ENCODE measurements at places on chromosomes 7 and 10. TPM values are rescaled to one million over a fixed set of nuclear protein-coding genes. Genes with fewer than 3 reads are reported as not detected.

DNA sequence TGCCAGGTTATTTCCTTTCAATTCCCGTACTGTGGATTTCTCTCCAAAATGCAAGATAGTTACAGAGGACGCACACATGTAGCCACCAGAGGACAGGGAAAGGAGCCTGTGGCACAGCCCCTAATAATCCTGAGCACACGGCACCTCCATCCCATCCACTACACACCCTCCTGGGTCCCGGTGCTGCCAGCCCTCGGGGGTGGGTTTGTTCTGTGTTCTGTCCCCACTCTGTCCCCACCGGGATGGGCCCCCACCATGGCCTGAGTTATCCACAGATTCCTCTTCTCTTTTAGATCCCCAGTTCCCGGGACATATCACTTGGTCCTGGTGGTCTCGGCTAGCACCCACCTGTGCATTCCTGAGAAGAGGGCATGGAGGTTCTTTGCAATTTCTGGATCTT is 196.9 kb upstream of the PPP2R2D start:
- no peak for DNase-seq

- DNase-seq, result no peak
Measured at GRCh38 chr10:16458166-16458955, 21.6 kb downstream of the PTER start.

DNA sequence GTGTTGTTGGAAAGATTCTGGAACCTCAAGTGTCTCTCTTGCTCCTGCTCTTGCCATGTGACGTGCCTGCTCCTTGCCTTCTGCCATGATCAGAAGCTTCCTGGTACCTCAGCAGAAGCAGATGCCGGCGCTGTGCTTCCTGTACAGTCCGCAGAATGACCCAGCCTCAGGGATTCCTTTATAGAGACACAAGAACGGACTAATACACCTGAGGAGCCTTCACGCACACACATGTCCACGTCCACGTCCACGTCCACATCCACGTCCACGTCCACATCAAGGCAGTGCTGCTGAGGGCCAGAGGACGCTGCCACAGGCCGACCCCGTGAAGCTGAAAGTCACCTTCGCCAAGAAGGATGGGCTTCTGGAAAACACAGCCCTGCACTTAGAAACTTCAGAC is 190.1 kb downstream of the MAD1L1 start:
- DNase-seq, result no peak

DNA sequence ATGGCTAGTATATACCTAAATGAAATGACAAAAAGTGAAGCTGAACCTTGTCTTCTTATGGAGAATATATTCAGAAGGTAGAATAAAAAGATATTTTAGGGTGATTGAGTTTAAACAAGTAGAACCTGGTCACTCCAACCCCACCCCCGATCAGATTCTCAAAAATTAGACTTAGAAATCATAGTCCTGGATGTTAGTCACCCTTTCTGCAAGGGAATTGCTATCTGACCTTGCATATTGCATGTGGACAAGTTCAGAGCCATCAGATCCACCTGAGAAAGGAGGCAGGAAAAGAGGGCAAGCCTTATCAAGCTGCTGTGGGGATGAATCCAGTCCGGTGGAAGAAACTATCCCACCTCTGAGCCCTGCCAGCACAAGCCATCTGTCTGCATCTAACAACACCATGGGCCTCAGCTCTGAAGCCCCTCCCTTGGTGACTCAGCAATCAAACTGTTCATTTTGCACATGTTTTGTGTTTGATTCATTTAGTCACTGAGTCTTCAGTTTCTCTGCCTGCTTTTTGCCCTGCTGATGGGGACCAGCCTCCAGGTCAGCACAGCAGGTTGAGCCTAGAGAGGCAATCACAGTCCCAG is 727.3 kb downstream of the AUTS2 start:
- no peak for DNase-seq

GRCh38 chr10:112361951-112362751 is 11.8 kb upstream of the ACSL5 start:
- DNase-seq, result no peak

DNA sequence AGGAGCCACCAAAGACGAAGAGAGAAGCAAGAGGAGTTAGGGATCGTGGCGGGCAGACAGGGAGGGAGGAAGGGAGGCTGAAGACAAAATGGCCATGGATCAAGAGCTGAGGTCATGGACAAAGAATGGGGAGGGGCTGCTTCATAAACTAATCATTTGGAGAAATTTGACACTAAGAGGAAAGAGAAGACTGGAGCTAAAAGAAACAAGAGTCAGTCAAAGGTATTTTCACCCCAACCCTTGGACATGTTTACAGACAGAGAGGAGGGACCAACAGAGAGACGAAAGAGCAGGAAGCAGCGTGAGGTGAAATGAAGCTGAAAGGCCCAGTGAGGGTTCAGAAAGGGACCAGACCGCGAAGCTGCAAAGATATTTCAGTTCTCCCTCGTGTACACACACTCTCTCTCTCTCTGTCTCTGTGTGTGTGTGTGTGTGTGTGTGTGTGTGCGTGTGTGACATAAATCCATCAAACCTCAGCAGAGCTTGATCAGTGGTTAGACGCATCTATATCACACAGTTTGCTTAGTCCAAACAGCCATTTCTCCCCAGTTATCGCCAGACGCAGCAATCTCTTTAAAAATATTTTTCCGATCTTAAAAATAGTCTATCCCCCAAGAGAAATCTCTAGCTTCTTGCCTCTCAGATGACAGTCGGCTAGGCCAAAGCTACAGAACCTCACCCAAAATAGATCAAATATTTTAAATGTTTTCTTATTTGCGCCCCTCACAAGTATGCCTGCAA is 12.5 kb upstream of the CALD1 start:
- no peak for DNase-seq

DNA sequence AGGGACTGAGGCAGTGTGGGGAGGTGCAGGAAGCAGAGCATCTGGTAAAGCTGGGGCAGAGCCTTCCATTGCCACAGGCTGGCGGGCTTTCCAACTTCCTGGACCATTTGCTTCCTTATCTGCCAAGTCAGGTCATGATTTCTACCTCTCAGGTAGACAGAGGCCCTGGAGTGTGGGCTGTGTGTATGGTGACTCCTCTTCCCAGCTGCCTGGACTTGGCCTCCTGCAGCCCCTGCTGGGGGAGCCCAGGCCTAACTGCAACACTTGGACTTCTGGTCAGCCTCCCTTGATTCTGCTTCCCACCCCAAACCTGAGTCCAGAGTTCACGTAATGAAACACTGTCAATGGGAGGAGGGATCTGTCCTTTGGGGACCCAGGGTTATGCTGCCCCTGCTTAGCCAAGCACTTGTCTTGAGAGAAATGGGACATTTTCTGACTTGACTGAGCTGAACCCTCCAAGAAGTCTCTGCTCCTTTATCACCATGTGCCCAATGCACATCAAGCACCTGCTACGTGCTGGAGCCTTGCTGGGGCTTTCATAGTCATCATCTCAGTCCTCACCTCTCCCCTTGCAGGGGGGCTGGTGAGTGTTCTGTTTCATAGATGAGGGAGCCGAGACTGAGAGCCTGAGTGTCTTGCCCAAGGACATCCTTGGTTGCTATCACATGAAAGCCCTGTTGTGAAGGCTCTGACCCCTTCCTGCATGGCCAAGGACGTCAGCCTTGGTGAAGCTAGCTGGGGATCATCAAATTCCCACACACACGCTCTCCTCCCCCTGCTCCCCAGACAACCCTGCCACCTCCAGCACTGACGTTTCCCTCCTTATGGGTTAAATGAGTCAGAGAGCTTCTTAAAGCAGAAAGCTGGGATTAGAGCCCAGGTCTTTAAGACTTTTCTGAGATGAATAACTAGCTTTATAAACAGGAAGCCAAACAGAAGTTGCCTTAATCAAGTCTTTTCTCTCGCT is 3.4 kb downstream of the CLEC2L start:
- DNase-seq, result no peak

GRCh38 chr10:126908729-126909128 is 3.5 kb downstream of the DOCK1 start:
- no peak for DNase-seq

DNA sequence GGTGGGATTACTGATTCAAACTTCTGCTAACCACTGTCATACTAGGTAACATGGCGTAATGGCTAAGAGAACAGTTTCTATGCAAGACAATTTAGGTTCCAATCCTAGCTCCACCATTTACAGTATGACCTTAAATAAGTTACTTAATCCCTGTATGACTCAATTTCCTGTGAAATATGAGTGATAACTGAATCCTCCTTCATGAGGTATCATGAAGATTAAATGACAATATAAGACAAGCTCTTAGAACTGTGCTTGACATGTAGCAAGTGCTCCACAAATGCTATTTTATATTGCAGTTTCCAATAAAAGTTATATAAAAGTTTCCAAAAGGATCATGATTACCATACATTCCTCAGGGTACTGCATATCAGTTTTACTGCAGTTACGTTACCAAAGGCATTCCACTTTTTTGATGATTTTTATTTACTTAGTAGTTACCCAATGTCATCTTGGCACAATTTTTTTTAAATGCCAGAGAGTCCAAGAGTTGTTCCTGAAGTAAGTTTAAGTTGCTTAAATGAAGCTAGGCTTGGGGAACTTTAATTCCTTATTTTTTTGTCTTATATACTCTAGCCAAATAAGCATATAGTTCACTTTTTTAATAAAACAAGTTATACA is 7.1 kb downstream of the DOCK4 start:
- DNase-seq, result no peak

- DNase-seq, result no peak
Measured at GRCh38 chr7:20224025-20224424, 6.8 kb upstream of the MACC1 start.

GRCh38 chr10:73501651-73502050 is 5.8 kb upstream of the PPP3CB start:
- DNase-seq, result no peak

DNA sequence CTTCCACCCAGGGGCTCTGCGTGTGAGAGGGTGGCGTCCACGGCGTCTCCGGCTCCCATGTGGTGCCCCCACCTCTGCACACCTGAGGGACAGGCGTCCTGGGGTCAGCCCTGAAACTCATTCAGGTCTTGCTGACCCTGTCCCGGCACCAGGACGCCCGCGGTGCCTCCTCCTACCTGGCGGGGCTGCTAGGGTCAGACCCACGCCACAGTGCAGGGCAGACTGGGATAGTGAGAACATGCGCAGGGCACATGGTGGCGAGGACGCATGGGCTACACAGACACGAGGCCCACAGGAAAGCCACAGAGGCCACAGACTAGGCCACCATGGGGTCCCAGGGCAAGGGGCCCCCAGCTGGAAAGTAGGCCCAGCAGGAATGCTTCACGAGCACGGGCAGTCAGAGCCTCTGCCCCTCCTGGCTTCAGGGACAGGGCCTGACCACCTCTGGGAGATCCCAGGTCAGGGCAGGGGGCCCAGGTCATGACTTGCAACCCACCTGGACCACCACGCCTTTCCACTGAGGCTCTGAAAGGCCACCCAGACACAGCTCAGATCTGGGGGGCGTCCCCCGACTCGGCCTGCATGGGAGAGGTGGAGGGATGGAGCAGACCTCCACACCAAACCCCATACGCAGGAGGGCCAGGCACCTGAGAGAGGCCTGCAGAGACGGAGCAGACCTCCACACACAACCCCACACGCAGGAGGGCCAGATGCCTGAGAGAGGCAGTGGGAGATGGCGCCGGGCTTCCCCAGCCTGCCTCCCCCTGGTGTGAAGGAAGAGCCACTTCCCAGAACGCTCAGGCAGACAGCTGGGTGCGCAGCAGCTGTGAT is 188.6 kb downstream of the ELFN1 start:
- DNase-seq, result no peak

DNA sequence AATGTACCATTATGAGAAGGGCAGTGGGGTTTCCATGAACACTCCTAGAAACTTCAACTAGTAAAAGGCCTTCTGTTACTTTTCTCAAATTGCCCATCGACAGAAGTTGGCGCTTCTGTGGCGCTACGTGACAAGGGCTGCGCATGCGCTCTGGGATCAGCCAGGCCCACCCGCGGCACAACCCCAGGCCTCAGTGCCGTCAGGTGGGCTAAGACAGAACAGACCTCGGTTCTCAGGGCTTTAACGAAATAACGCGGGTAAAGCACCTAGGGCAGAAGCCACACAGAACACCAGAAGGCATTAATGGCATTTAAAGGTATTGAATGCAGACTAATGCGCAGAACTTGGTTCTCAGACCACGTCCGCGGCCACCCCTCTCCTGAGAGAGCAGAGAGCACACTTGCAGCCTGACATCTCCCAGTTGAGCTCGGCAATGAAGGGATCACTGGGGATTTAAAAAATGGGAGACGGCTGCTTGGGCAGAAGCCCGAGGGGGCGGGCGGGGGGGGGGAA is 67.6 kb upstream of the CTNNA3 start:
- DNase-seq, result peak; percentile 68

DNA sequence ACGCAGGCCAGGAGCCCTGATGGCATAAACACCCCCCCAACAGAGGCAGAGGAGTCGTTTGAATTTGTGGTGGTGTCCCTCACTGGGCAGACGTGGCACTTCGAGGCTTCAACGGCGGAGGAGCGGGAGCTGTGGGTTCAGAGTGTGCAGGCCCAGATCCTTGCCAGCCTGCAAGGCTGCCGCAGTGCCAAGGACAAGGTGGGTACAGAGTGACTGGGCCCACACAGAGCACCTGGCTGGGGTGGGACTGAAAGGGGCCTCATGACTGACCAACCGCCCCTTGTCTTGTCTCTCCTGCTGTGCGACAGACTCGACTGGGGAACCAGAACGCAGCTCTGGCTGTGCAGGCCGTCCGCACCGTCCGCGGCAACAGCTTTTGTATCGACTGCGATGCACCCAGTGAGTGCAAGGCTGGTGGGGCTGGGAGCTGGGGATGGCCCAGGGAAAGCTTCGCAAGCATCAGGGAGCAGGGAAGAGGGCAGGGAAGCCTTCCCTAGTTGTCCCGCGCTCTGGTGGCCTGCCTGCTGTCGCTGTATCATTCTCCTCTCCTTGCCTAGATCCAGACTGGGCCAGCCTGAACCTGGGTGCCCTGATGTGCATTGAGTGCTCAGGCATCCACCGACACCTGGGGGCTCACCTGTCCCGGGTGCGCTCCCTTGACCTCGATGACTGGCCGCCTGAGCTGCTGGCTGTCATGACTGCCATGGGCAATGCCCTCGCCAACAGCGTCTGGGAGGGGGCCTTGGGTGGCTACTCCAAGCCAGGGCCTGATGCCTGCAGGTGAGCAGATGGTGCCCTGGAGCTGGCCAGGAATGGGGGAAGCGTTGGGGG is 25.4 kb downstream of the GBX1 start:
- no peak for DNase-seq

GRCh38 chr7:27031289-27032172 is 64.3 kb downstream of the HOXA1 start:
- DNase-seq, result no peak

GRCh38 chr7:5172196-5172775 is 17.7 kb upstream of the WIPI2 start:
- DNase-seq, result no peak

GRCh38 chr7:3682028-3682710 is 381.1 kb downstream of the SDK1 start:
- DNase-seq, result no peak

- no peak for DNase-seq
Measured at GRCh38 chr10:111078505-111079185, 1.8 kb downstream of the ADRA2A start.

The KIAA1217 gene
- not detected for total RNA-seq

The LZTS2 gene
- total RNA-seq, result 8.0 TPM

The DRGX gene
- not detected for total RNA-seq

The VSTM4 gene
- total RNA-seq, result 0.45 TPM

The TLX1 gene
- total RNA-seq, result not detected

The LIPM gene
- not detected for total RNA-seq

The SSC4D gene
- total RNA-seq, result not detected

The DDC gene
- total RNA-seq, result not detected

The CCDC6 gene
- total RNA-seq, result 23.4 TPM

The CXCL12 gene
- not detected for total RNA-seq

The GRID2IP gene
- total RNA-seq, result 0.39 TPM

The PDZD7 gene
- 0.35 TPM for total RNA-seq

The OLAH gene
- not detected for total RNA-seq

All from natural killer cell (primary cell).